SJSA1 (cell line): ENCODE measurements at places on chromosomes 1 and 21.

GRCh38 chr1:156281281-156281680 is 1.3 kb downstream of the SMG5 start:
- no peak for DNase-seq

DNA sequence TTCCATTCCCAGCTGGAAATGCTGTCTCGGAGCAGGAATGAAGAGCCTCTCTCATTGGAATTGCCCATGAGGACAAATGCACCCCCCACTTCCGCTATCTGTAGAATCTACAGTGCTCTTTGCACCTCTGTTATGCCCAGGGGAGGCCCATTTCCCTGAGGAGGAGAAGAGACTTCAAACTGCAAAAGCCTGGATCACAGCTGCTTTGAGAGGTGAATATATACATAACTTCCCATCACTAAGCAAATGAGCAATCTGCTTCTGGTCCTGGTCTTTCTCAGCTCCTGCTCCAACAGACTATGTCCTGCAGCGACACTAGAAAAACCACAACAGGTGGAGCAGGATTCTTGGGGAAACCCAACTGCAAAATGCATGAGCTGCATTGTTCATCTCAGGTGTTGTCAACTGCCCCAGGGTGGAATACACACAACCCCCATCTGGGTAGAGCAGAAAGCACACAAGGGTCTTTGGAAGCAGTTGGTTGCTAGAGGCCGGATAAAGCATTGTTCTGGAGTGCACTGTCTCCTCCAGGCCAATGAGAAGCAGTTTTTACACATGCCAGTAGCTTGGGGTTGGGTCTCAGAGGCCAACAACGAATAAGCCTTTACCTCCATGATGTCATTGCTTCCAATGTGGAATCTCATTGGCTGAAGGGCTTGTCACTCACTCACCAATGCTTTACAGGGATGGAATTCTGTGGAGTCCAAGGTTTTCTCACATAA is 67.7 kb upstream of the RAB4A start:
- DNase-seq: no peak

DNA sequence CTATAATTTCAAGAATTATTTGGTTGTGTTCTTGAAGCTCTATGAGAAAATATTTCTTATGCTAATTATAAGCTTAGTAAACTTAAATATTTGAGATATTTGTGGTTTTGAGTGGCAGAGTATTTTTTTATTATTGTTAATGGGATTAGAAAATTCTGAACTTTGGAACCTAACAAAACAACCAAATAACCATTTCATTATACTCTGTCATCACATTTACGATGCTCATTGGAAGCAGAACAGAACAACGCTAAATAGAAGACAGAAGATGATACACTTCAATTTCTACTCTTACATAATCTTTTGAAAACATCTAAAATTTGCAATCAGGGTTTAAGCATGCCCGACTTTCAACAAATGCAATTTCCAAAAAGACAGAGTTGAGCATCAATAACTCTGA is 270.2 kb downstream of the PTPRC start:
- no peak for DNase-seq

DNA sequence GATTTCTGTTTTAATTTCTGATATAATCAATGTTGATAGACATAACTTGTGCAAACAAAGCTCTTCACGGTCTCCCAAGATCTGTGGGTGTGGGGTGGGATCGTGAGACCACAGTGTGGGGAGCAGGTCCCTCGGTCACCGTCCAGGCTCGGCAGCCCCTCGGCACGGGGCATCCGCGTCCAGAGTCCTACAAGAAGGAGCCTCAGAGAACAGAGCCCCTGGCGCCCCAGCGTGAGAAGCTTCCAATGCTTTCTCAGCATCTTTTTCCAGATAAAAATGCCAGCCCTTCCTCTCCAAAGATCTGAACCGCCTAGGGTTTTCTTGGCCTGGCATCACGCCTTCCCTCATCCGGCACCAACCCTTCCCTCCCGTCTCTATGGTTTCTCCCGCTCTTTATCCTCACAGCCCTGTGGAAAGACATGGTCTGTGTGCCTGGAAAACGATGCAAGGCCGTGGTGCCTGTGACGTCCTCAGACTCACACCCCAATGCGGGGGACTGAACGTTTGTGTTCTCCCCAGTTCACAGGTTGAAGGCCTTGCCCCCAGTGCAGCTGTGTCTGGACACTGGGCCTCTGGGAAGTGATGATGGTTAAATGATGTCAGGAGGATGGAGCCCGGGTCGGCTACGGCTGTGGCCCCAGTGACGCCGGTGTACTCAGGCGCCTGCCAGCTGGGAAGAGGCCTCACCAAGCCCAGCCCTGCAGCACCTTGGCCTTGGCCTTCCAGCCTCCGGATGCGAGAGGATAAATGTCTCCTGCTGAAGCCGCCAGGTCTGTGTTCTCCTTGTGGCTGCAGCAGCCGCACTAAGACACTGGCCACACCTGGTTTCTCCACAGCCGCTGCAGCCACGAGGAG is 45.9 kb upstream of the COL6A2 start:
- DNase-seq: no peak

- DNase-seq: peak; percentile 84
Observed at GRCh38 chr1:116570358-116571214, at the start of gene CD58. Gene CD58, minus strand, starts transcription at chr1:116571026. Its CDS starts 54 bp downstream, at chr1:116570972.

GRCh38 chr1:69421286-69421685 is 146.4 kb upstream of the LRRC7 start:
- DNase-seq: no peak

- peak; percentile 81 for DNase-seq
Observed at GRCh38 chr1:182143154-182143657, 81.7 kb upstream of the ZNF648 start.

GRCh38 chr1:184152974-184153373 is 101.4 kb downstream of the TSEN15 start:
- DNase-seq: no peak

DNA sequence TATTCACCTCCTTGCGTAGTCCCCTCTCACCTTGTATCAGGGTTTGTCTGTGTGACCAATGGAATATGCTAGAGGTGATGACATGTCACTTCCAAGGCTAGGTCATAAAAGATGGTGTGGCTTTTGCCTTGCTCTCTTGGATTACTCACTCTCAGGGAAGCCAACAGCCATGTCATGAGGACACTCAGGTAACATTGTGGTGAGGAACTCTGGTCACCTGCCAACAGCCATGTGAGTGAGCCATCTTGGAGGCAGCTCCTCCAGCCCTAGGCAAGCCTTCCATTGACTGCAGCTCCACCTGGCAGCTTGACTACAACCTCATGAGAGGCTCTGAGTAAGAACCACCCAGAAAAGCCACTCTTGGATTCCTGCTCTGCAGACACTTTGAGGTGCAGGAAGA is 11.0 kb upstream of the HEYL start:
- DNase-seq: no peak

DNA sequence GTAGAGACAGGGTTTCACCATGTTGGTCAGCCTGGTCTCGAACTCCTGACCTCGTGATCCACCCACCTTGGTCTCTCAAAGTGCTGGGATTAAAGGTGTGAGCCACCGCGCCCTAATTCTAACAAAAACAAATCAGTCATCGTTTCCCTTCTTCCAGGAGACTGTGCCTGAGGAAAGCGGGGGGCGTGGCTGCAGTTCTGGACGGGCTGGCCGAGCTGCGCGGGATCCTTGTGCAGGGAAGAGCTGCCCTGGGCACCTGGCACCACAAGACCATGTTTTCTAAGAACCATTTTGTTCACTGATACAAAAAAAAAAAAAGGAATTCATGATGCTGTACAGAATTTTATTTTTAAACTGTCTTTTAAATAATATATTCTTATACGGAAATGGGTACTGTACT is 104.2 kb downstream of the WDR4 start:
- no peak for DNase-seq

GRCh38 chr1:29518183-29518835 is 282.0 kb downstream of the PTPRU start:
- DNase-seq: peak; percentile 26

GRCh38 chr1:28890836-28891235 is 23.5 kb upstream of the EPB41 start:
- no peak for DNase-seq

GRCh38 chr1:96080925-96081324 is 640.7 kb upstream of the PTBP2 start:
- DNase-seq: no peak

GRCh38 chr1:177802304-177802703 is 167.6 kb downstream of the SEC16B start:
- no peak for DNase-seq

DNA sequence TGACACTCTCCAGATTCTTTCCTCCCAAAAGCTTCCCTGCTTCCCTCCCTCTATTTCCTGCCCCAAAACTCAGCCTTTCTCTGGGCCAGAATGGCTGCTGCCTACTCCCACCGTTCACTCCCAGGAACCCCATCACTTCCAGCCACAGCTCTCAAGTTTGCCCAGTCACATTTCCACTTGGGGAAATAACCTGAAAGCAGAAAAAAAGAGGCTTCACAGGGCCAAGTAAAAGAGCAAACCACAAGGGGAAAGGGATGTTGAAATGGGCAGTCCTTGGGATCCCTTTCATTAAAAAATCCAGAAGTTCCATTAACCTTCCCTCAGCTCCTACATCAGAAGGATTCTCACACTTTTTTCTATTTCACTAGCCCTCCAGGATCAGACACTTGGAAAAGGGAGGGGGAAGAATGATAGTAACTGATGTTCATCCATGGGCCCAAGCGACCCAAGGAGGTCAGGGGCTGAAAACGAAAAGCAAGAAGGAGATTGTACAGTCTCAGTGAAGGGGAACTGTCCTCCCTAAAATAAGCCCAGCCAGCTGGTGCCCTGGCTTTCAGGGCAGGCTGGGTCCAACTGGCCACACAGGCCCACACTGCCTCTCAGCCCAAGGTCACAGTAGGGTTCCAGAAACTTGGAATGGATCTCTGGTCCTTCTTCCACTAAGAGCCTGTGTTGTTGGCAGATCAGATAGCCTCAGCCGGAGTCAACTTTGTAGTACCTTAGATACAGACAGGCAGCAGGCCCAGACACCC is 49.7 kb downstream of the DMAP1 start:
- no peak for DNase-seq

- DNase-seq: no peak
Observed at GRCh38 chr1:227416156-227416830, 98.0 kb upstream of the CDC42BPA start.
